ENCODE measurements at places on chromosomes 2 and 18.

GRCh38 chr2:180507028-180507427 is 473.4 kb upstream of the UBE2E3 start:
- no peak for DNase-seq

DNA sequence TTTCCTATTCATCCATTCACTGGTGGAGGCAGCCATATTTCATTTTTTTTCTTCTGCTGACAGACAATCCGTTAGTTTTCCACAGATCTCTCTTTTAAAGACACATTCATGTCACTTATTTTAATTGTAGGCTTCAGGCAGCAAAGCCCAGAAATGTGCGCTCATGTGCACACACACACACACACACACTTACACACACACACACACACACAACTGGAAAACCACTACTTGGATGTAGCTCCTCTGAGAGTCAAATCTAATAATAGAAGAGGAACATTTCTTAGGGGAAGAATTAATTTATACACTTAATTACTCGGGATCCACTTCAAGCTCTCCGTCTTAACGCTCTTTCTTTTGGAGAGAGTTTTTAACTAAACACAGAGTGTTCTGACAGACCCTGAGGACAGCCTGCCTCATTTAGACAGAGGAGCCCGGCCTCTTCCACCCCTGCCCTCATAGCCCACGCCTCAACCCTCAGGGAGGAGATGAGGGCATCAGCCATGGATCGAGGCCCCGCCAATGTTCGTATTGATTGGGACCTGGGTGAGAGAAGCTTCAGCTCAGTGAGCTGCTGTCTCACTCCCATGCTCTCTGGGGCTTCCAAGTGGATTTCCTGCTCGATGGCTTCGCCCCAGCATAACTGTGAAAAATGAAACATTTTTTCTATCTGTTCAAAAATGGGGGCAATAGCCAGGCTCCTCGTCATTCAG is 261.4 kb upstream of the SKOR2 start:
- no peak for DNase-seq

DNA sequence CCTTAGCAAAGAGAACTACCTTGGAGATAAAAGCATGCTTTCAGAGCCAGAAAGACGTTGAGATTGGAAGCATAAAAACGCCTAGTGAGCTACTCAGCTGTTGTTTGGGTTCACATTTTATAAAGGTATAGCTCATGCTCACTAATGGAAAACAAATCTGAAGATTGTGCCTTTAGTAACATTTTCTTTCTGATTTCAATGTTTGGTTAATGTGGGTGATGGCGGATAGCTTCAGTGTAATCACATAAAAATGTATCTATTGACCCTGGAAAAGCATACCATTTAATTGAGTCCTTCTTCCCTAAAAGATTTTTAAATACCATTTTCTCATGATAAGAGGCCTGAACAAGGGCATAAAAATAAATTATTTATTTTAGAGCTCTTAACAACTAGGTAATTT is 73.4 kb downstream of the DTNA start:
- peak; percentile 83 for DNase-seq

DNA sequence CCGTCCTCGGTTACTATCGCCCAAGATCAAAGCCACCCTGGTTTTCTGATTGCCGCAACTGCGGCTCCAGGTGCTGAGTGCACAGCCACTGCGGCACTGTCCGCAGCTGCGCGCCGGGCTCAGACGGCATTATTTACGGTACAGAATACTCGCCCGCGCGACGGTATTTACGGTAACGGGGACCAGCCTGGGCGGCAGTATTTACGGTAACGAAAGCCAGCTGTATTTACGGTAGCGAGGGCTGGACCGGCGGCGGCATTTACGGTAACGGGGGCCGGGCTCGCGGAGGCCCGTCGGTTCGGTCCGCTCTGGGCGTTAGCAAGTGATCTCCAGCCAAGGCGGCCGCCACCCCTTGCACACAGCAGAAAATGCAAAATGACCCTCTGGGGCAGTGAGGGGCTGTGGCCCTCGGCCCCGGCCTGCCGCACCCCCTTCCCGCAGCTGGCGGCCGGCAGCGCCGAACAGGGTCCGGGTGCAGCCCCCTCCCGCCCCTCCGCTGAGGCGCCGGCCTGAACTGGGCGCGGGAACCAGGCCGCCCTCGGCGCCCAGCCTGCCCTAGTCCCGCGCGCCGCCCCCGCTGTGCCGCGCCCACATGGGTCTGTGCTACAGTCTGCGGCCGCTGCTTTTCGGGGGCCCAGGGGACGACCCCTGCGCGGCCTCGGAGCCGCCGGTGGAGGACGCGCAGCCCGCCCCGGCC is at the start of gene GNAL:
Gene GNAL, plus strand, starts transcription at position 293 of the 697 bp plus-strand sequence. Its CDS starts 300 bp downstream, at position 593.
- peak; percentile 83 for DNase-seq

- no peak for DNase-seq
These were observed 12.2 kb upstream of the ATP6V1B1 start for GRCh38 chr2:70923378-70924015.

DNA sequence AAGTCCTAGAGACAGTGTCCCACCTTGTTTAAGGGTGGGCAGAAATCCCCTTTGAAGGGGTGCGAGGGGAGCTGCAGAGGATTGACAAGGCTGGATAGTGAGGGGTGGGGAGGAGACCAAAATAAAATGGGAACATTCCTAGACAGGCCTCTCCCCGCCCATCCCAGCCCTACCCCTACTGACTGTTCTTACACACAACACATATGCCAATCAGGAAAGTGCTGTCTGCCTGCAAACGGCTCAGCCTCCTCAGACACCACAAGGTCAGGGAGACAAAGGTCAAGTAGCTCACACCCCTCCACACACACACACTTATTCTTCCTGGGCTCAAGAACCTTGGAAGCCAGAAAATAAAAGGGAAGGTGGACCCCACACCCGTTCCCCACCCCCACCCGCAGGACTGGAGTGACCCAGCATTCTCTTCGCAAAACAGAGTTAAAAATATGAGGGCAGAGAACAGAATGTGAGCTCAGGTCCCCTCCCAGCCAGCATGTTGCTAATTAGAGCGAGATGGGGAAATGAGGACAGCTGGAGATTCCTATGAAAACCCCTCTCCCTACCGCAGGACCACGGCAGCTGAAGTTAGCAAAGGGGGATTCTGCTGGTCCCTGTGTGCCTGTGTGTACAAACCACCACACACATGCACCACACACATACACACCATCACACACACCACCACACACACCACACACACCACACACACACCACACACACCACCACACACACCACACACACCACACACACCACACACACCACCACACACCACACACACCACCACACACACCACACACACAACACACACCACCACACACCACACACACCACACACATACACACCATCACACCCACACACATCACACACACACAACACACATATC is 197.8 kb downstream of the TNS1 start:
- DNase-seq: no peak

DNA sequence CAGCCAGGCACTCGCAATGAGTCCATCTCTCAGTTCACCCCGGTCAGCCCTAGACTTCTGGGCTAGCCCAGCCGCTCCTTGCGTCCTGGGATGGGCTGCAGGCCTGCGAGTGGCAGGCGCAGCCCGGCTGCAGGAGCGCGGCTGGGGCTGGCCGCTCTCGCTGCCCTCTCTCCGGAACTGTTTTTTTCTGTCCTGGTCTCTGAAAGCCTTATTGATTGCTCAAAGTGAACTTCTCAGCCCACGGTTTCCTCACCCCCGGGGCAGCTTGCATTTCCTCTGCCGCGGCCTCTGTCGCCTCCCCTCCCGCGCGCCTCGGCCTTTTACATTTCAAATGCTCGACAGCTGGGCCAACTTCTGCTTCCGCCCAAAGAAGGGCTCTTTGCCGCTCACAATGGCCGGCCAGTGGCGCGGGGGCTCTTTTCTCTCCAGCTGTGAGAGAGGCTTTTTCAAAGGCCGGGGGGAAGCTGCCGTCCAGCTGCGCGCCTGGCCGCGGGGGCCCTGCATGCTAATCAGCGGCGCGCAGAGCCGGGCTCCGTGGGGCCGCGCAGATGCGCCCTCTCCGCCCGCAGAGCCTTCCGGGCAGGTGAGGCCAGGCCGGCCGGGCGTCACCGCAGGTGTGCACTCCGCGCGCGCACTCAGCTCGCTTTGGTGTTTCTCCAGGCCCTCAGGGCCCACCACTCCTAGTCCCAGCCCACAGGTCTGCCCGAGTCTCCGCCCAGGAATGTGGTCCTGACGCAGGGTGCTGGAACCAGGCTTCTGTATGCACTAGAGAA is 513.8 kb downstream of the RNF144A start:
- DNase-seq: no peak

DNA sequence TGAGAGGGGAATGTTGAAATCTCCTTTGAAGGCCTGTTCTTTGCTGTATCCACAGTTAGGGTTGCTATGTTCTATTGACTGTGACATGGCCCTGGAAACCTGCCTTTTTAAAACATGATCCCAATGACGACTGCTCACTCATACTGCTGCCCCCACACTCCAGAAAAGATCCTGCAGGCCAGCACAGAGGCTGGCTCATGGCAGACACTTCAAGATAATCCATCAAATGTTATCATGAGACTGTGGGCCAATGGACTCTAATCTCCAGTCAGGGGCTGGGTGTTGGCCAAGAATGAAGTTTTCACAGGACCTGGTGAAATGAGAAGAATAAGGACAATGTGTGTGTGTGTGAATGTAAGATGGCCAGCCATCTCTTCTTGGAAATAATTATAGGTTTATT is 59.0 kb upstream of the THOC1 start:
- no peak for DNase-seq

DNA sequence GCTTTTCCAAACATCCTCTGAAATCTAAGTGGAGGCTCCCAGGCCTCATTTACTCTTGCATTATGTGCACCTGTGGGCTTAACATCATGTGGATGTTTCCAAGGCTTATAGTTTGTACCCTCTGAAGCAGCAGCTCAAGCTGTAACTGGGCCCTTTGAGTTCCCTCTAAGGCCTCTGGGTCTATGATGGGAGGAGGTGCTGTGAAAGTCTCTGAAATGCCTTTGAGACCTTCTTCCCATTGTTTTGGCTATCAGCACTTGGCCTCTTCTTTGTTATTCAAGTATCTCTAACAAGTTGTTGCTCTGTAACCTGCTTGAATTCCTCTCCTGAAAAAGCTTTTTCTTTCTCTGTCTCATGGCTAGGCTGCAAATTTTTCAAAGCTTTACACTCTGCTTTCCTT is 58.1 kb upstream of the MYT1L start:
- DNase-seq: no peak

DNA sequence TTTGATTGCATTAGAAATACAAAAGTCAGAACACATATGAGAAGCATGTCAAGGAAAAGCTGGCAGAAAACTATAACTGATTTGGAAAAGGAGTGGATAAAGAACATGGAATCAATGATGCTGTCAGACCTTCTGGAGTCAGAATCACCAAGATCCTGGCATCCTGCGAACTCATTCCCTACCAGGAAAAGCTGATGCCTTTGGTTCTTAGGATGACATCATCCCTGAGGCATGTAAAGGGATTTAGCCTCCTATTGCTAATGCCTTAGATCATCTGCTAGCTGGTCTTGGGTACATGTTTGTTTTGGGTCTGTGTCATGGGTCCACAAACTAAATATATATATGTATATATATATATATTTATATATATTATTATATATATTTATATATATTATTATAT is 680.7 kb downstream of the EPHA4 start:
- DNase-seq: peak; percentile 94

DNA sequence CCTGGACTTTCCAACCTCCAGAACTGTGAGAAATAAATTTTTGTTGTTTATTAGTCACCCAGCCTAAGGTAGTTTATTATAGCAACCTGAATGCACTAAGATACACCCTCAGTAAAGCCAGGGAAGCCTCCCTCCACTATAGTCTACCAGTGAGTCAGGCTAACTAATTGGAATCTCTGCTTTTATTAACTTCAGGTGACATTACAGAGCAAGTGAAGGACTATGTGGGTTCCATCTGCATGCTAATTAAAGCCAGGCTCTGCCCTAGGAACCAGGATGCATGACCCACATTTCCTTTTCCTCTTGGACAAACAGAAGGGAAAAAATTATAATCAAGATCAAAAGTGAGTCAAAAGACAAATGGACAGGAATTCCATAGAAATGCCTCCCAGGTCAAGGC is 56.1 kb downstream of the ZC3H8 start:
- no peak for DNase-seq

- DNase-seq: no peak
These were observed 94.1 kb downstream of the SH3YL1 start for GRCh38 chr2:169741-170140.

DNA sequence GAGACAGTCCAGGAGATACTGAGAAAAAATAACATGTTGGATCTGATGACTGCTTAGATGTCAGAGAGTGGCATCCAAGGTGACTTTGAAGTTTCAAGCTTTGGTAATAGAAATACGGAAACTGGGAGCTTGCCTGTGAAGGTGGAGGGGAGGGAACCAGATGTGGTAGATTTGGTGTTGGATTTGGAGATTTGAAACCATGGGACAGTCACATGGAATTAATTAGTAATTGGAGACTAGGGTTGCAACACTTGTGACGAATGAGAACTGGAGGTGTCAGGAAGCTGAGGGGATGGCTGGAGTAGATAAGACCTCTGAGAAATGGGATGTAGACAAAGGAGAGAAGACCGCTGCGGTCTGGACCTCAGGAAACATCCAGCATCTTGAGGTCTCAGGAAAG is 46.7 kb downstream of the RPL37A start:
- peak; percentile 49 for DNase-seq

DNA sequence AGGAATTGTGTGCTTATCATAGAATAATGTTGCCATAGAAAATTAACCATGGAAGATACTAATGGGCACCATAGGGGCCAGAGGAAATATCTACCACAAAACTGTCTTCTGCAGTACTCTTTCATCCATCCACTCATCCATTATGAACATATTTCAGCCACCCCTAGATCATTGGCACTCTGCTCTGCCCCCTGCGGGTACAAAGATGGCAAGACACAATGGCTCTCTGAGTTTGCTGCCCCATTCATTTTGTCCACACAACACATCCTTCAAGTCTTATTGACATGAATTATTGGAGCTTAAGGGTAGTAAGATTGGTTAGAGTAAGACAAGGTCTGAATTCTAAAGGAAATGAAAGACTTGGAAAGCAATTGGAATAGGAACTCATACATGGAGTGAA is 1224.7 kb upstream of the CELF4 start:
- no peak for DNase-seq

- no peak for DNase-seq
These were observed 27.2 kb upstream of the FAM136A start for GRCh38 chr2:70328921-70329561.

- DNase-seq: peak; percentile 17
These were observed 44.7 kb upstream of the KIDINS220 start for GRCh38 chr2:8882094-8882493.

DNA sequence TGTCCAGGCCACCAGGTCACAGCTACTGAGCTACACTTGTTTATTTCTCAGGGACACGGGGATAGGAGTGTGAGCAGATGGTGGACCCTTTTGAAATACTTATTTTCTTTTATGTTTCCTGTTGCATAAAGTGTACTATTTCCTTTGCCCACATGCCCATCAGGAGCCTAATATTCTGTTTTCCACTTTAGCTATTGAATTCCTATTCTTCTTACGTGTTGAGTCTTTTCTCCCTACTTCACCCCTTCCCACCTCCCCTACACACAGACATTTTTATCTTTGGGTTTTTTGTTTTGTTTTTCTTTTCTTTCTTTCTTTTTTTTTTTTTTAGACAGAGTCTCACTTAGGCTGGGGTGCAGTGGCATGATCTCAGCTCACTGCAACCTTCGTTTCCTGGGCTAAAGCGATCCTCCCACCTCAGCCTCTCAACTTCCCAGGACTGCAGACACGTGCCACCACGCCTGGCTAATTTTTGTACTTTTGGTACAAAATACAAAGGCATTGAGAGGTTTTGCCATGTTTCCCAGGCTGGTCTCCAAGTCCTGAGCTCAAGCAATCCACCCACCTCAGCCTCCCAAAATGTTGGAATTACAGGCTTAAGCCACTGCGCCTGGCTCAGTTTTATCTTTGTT is 5.2 kb upstream of the GPR55 start:
- no peak for DNase-seq

- no peak for DNase-seq
These were observed 70.0 kb downstream of the ATP9B start for GRCh38 chr18:79139206-79139605.

Measured in fibroblast of skin of back (primary cell).